Psoas muscle (tissue), 8 donors: ENCODE measurements at places on chromosomes 3 and 15.
A peak's percentile ranks its signal among the peaks of the same experiment; 100 is the strongest.

DNA sequence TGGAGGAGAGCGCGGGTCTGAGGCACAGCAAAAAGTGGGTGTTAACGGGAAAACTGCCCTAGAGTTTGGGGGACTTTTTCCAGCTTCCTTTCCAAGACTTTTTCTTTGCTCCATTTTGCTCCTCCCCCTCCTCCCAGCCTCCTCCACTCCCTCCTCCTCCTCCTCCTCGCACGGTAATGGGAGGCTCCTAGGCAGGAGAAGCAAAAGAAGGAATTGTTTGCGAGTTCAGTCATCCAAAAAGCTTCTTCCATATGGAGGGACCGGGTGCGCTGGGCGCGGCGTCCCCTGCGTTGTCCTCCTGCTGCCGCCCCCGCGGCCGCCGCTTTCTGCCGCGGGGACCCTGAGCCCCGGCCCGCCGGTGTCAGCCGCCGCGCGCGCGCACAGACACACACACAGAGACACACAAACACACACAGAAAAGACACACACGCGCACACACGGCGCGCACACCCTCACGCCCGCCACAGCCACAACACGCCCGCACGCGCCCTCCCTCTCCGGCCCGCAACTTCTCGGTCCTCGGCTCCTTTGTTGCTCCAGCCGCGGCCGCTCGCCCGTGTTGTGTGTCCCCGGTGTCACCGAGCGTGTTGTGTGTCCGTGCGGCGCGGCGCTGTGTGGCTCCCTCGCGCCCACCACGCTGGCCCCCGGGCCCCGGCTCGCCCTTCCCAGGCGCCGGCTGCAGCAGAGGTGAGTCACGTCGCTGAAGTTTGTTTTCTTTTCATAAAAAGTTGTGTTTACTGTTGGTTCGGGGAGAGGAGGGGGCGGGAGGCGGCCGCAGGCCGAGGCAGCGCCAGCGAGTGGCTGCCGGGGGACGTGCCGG lies at the start of gene BOC:
TSS of gene BOC (plus strand) at position 228 of the 820 bp plus-strand sequence. CDS start 38,246 bp downstream, outside the sequence.
- DNase-seq: peak; percentile 65

- no peak for DNase-seq
Measured at GRCh38 chr3:64399205-64399800, 174.0 kb upstream of the PRICKLE2 start.

DNA sequence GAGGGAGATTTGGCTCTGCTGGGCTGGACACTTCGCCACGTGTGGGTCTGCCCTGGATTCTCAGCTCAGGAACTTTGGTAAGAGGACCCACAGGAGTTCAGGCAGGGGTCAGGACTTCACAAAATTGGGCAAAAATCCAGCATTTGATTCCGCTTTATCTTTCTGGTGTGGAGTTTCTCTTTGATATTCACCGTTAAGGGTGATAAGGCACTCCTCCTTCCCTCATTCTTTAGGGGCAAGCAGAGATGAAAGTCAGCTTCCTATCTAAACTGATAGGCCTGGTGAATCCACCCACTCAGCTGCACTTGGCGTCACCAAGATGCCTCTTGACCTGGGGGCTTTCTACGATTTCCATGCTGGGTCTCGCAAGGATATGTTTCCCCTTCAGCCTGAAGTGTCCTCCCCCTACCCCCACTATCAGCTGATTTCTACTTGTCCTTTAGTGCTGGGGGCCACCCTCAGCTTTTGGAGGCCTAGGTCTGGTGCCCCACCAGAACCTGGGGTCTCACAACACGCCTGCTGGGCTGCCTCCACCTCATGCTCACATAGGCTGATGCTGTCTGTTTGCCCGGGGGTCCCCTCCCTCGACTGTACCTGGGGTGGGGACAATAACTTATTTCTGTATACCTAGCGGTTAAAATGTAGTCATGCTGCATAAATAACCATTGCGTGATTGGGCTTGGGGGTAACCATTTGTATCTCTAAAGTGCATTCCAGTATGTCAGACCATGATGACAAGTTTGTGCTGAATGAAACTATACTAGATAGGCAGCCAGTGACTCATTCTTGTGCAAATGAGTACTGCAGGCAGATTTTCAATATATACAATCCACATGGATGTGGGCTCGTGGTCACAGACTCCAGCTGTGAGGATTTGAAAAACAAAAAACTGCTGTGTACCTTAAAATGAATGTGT lies 248.3 kb downstream of the ADAMTS17 start:
- no peak for DNase-seq

DNA sequence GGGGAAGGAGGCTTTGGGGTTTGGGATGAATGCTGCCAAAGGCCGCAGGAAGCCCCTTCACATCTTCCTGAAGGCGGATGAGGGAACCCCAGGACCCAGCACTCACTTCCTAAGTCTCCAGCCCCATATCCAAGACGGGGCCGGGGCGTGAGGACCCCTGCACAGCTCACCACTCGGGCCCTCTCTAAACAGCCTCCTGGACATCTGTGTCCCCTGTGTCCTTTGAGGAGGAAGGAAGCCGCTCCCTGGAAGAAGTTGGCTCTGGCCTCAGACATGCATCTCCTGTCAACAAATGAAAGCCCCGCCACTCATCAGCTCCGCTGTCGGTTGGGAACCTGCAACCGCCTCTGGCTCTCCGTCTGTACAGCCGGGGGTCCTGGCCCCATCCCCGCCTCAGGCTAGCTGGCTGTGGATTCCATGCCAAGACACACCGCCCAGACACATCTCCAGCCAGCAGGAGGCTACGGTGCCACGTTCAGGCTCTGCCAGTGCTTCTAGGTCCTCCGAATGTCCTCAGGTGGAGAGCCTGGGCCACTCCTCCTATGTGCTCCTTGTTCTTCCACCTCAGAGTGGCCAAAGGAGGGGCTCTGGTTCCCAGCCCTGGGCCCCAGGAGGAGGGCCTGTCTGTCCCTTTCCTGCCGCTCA lies 140.0 kb upstream of the MEF2A start:
- DNase-seq: peak; percentile 58

DNA sequence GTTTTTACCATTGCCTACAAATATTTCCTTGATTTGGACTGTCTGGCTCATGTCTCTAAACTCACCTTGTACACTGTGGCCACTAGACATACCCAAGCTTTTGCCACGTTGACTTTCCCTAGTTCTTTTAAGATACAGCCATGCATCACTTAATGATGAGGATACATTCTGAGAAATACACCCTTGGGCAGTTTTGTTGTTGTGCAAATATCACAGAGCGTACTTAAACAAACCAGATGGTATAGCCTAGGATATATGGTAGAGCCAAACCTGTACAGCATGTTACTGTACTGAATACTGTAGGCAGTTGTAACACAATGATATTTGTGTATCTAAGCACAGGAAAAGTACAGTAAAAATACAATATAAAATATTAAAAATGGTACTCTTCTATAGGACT lies 5.5 kb downstream of the ARHGEF26 start:
- DNase-seq: no peak

DNA sequence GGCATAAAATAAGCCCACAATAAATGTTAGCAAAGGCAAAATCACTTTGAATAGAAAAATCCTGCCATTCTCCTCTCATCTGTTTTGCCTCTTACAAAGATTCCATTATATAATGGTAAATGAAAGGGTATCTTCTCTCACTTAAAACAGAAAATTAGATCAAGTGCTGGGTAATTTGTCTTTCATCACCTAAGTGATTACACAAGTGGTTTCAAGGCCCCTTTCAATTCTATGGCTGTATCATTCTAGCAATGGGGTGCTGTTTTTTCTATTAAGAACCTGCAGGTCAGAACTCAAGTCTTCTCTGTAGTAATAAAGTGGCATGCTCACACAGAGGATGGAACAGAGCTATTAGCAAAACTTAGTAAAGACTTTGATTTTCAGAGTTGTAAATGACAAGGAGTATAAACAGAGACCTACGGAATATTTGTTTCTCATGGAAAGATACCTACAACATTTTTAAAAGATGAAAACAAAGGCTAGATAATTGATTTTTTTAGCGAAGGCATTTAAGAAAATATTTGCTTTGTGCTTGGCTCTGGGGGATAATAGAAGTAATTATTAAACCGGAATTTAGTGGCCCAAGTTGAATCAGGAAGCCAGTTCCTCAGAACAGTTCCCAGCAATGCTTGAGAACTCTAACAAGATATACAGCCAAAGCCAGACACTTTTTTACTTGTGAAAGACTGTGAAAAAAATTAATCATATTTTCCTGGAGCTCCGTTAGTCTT lies 137.4 kb downstream of the CMSS1 start:
- no peak for DNase-seq

GRCh38 chr3:174538151-174538550 lies 321.0 kb upstream of the NAALADL2 start:
- no peak for DNase-seq

DNA sequence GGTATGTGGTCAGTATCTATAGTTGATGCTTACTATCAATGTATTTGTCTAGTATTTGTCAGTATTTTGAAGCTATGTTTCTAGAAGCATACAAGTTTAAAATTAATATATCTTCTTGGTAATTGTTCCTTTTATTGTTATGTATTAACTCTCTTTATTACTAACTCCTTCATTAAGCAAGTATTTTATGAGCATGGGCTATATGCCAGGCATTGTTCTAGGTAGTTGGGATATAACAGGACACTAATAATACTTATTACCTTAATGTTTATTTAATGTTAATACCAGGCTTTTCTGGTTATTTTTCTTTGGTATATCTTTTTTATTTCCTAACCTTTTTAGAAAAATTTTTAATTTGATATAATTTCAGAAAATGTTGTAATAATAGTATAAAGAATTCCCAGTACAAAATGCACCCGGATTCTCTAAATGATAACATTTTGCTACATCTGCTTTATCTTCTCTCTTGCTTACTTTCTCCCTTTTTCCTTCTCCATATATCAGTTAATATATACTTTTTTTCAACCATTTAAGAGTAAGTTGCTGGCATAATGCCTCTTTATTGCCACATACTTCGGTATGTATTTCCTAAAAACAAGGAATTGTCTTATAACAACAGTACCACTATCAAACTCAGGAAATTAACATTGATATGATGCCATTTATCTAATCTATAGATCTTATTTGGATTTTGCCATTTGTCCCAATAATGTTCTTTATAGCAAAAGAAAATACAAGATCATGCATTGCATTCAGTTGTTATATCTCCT lies 30.9 kb downstream of the LRRC49 start:
- DNase-seq: no peak

- no peak for DNase-seq
Measured at GRCh38 chr3:88535563-88535962, 385.8 kb downstream of the C3orf38 start.

GRCh38 chr3:46186471-46187340 lies 21.4 kb downstream of the CCR1 start:
- no peak for DNase-seq

- DNase-seq: no peak
Measured at GRCh38 chr3:195582947-195583346, 793 bp downstream of the APOD start.

DNA sequence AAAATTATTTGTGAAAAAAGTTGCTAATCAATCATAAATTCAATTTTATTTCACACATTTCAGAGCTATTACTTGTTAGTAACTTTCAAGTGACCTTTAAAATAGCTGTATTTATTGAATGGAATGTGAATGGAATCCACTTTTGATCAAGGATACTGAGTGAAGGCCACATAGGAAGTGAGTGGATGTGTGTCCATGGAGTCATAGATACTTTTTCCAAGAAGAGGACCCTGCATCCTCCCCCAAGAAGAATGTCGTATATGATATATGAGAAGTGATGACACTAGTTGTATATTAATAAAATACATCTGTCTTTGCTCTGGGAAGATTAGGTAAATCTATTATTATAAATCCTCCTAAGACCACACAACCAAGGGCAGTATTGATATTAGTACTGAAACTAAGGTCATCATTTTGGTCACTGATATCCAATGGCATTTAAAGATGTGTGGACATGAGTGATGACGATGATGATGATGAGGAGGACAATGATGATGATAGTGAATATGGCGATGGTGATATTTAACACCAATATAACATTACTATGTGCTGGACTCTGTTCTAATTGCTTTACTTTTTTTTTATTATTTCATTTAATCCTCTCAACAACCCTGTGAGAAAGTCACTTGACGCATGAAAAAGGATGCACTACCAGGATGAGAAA lies 493.0 kb upstream of the NR2F2 start:
- no peak for DNase-seq

DNA sequence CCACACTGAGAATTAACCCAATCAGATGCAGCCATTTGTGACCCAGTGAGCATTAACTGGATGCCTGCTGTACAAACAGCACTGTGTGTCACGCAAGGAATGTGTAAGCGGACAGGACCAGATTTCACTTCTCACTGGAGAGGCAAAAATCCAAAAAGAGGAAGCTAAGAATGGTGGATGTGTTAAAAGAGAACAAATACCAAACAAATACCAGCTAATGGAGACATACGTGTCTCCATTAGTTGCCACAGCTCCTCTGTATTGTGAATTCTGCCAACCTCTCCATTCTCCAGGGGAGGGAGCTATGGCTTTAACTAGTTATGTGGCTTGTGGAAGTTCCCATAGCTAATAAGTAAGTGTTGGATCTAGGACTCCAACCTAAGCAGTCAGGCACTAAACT lies 2.6 kb downstream of the LTF start:
- no peak for DNase-seq

GRCh38 chr15:65577129-65577996 lies 33.6 kb downstream of the INTS14 start:
- DNase-seq: no peak

DNA sequence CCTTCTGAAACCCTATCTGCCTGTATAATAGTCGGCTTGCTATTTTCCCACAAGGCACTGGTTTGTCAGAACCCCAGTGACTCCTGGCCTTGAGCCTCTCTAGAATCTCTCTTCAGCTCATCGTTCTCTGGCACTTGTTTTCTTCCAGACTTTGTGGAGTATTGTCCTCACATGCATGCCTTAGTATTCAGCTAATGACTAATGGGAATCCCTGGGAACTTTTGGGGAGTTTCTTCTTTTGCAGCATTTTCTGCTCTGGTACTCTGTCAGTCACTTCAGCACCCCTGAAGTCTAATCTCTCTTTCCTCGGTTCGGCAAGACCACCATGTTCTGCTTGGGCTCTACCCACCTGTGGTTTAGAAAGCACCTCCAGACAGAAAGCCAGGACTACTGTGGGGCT lies 35.8 kb upstream of the THRB start:
- no peak for DNase-seq

- no peak for DNase-seq
Measured at GRCh38 chr15:92288755-92289154, 104.9 kb upstream of the ST8SIA2 start.

DNA sequence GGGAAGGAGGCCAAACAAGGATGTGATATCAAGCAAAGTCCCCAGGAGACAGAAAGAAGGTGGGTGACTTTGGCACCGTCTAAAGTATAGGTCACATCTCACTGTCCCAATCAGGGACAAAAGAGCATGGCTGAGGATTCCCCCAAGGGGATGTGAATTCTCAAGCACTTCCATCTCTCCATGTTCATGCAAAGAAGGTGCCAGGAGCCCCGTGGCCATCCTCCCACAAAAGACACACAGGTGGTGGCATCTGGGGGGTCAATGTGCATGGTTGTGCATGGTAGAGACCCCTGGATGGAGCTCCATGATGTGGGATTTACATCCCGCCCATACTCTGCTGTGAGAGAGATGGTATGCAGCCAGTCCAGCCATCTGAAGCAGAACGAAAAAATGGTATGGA lies 145.7 kb upstream of the CTDSPL start:
- no peak for DNase-seq

GRCh38 chr3:178352326-178353005 lies 183.8 kb upstream of the KCNMB2 start:
- DNase-seq: no peak

GRCh38 chr15:70156671-70157271 lies 59.1 kb upstream of the TLE3 start:
- DNase-seq: peak; percentile 89

- peak; percentile 73 for DNase-seq
Measured at GRCh38 chr3:33096093-33096868, 665 bp downstream of the GLB1 start.
